Activated CD4-positive, CD25-positive, alpha-beta regulatory T cell treated with anti-CD3 and anti-CD28 coated beads, Interleukin-2, amount 50 U/mL, for 72 hours (primary cell): ENCODE measurements at places on chromosomes 13 and 19.

GRCh38 chr13:64556376-64556775 is 2673.8 kb downstream of the PCDH9 start:
- DNase-seq, result no peak

DNA sequence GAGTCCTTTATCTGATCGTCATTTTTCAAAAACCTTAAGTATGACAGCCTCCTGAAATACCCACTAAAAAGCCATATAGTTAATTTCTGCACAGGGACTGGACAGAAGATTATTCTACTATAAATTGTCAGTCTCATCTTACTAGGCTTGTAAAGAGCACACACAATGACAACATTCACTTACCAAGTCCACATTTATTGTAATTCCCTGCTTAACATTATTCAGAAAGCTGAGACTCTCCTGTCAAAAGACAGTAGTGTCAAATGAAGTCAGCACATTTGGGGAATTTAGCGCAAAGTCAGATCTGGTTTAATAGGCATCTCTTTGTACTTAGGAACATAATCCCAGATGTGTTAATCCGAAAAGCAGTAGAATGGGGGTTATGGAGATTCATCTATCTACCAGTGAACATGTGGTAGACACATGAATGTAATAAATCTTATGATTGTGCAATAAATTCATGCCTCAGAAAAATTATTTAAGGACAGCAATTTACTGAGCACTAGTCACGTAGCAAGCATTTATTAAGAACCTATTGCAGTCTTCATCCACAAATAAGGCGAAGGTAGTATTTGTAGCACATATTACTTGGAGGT is 224.6 kb upstream of the GPC6 start:
- no peak for DNase-seq

GRCh38 chr13:80389073-80390038 is 48.4 kb upstream of the SPRY2 start:
- DNase-seq, result no peak

GRCh38 chr19:18839465-18840287 is 7.9 kb downstream of the UPF1 start:
- DNase-seq, result no peak

DNA sequence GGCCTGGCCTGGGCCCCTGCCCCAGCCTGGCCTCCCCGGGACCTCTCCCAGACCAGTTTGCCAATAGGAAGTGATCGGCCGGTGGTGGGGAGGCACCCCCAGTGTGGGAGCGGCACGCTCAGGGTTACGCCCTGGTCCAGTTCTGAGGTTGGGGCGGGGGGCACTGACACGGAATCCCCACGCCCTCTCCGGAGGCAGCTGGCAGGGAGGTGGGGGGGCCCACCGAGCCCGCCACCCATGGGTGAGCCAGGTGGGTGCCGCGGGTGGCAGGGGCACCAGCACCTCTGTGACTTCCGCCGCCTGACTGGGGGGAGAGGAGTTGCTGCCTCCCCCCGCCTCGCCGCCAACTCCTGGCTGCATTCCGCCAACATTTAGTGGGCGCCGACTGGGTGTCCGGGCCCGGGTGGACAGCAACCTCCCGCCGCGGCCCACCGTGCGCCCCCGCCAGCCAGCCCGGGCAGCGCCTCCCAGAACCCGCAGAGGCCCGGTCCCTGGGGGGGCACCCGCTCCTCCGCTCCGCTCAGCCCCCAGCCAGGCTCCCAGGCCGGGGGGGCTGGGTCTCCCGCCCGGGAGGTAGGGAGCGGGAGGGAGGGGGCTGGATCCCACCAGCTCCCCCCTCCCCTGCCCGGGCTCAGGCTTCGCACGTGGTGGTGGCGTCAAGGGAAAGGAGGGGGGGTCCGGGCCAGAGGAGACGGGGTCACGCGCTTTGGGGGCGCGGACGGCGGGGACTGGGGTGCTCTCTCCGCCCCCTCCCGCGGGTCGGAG is 2.0 kb downstream of the ZBTB7A start:
- DNase-seq, result peak; percentile 59

DNA sequence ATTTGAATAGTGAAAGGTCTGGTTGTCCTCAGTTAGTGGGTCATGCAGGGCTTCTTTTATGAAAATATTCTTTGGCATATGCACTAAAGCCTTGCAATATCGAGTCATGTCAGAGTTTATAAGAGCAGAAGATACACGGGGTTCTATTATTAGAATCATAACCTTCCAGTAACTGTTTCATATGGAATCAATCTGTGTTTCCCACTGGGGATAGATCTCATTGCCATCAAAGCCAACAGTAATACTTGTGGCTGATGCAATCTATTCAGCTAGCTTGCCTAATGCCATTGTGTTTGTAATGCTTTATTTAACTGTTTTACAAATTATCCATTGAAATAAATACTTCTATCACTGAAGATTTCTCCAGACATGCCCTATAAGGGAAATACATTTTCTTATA is 746.9 kb upstream of the PCDH9 start:
- no peak for DNase-seq

DNA sequence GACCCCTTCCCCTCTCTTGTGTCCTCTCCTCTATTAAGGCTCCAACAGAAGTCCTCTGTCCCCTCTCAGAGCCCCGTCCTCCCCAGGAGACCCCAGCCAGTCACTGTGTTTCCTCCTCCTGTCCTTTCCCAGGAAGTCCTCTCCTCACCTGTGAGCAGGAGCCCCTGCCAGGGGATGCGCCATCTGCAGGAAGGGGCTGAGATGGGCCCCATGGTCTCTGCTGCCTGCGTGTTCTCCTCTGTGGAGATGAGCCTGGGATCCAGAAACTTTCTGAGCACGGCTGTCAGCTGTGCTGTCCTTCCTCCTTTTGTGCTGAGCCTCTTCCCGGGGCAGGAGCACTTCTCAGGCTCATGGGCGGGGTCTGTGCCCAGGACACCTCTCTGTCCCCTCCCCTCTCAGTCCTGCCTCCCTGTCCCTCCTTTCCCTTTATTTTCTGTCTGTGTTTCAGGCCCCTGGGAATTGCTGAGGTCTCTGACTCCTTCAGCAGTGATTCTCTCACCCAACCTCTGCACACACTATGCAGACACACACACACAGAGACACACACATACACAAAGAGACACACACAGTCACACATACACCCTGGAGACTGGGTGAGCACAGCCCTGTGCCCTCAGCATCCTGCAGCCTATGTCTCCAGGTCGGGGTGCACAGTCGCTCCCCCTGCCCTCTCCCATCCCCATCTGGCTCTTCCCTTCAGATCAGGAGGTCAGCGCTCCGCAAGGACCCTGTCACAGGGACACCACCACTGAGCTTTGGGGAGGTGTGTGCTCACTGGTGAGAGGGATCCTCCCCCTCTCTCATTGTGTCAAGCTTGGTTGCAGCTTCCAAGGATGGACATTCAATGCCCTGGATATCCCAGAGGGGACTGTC is at the start of gene CEACAM8:
TSS of gene CEACAM8 (minus strand) at position 308 of the 873 bp plus-strand sequence. CDS start at position 212, 96 bp downstream.
- DNase-seq, result no peak

DNA sequence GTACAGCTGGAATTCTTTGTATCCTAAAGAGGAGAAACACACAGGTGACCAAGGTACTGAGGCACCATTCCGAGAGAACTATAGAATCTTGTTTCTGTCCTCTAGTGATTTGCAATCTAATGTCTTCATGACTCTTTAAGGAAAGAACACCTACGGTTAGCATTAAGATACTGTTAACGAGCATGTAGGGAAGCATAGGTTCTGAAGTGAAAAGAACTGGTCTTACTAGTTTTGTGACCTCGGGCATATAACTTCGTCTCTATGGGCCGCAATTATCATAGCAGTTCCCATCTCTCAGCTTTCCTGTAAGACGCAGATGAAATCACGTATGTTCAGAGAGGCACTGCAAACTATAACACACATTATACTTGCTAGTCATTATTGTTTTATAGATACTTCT is 193.0 kb upstream of the NBEA start:
- DNase-seq, result no peak

DNA sequence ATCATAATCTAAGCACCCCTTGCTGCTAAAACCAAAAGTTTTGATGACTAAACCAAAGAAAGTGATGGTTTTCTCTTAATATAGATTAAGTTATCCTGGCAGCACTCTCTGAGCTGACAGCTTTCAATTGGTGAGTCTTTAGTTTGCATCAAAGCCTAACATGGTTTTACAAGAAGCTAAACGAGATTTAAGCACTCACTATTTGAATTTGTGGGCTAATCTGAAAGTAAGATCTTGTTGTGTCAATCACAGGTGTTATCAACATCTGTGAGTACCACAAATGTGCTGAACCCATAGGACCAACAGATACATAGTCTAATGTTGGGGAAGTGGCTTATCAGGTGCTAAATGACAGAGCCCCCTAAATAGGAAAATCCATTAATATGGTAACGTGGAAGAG is 223.9 kb downstream of the LHFPL6 start:
- no peak for DNase-seq

GRCh38 chr13:42383025-42383424 is 111.1 kb downstream of the AKAP11 start:
- DNase-seq, result no peak

DNA sequence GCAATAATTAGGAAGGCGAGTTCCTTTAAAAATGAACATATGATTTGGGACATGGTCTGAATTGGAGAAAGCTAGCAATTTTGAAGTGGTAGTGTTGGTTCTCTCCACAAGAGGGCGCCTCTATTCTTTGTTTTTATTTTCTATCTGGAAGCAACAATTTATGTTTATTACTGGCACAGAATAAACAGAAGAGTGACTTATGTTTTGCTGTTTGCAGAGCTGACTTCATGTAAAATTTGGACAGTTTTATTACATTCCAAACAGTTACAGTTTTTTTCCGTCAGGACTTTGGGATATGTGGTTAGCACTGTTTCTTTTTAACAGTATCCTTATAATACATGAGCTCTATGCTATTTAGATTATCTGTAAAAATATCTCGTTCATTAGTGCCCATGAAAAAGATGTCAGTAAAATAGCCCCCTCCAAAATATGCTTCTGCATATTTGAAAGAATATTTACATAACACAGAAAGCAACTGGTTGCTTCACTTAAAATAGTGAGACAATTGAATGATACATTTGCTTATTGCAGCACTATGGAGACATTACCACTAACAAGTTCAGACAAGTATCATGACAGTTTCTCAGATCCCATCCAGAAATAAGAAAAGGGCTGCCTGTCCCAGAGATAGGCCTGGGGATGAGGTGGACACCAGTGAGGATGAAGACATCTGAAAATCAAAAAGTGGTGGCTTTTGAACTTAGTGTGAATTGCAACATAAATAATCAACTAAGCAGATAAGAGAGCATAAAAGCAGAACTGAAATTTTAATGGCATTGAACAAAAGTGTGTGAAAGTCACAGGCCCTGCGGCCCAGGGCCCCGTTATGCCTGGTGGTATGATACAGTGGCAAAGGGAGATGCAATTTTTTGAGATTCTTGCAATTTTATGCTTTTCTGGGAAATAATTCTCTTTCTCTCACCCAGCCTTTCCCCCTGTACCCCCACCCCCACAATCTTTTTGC is 32.3 kb upstream of the FGF9 start:
- DNase-seq, result no peak

DNA sequence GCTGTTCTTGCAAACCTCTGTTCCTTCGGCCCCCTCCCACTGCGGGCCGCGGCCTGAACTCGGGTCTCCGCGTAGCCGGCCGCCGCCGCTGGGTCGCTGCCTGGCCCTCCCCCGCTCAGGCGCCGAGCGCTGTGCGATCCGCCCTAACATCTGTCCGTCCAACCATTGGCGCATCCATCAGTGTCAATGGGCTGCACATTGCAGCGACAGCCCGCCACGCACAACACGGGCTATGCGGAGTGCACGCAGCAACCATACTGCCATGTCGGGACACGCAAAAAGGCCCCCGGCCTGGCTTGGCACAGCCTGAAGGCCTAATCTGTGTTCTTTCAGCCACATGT is 2.6 kb upstream of the TSHZ3 start:
- no peak for DNase-seq

DNA sequence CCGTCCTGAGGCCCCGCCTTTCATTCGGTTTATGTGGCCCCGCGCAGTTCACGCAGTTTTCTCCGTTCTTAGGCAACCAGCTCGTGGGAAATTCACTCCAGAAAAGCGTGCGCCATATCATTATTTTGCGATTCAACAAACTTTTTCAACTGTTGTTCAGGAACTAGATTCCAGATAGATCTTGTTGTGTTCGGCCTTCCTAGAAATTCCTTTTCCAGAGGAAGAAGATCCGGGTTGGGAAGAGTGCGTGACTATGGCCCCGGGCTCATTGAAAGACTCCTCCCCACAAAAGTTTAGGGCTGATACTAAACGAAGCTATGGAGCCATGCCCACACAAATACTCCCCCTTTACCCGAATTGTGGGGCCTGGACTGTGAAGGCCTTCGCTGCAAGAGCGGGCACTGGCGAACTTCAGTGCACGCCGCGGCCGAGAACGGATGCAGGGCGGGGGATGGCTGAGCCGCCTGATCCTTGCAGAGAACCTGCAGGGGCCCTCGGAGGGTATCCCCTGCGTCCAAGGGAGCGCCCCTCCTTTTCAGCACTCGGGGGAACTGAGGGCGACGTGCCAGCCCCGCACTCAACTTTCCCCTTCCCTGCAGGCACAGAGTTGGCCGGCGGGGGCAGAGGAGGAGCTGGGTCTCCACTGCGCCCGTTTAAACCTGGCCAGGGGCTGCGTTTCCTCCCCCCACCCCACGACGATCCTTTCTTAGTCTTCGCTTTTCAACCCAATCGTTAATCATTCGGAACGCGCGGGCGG is 904 bp upstream of the SOX1 start:
- DNase-seq, result no peak

GRCh38 chr19:46225558-46226004 is 4.0 kb upstream of the IGFL1 start:
- DNase-seq, result no peak

- no peak for DNase-seq
Observed at GRCh38 chr19:39497996-39498797, 550 bp upstream of the DLL3 start.

GRCh38 chr13:66926851-66927524 is 303.1 kb downstream of the PCDH9 start:
- DNase-seq, result no peak

- DNase-seq, result peak; percentile 73
Observed at GRCh38 chr13:99432609-99433542, 68.4 kb upstream of the TM9SF2 start.

DNA sequence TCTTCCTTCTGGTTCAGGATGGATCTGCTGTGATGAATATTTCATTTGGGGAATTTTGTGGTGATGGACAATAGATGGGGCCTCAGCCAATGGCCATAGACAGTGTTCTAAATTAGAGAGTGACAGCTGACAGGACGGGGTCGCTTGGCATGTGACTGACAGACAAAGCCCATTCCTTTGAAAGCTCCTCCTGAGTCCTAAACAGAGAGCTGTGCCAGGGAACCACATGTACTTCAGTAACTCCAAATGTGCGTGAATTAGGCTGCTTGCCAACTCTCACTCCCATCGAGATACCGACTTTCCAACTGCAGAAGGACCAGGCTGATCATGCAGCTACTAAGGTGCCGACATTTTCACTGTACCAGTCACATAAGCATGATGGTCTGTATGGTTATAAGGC is 187.7 kb downstream of the SHISA2 start:
- DNase-seq, result no peak

GRCh38 chr19:40270362-40271089 is 14.6 kb downstream of the AKT2 start:
- no peak for DNase-seq

- no peak for DNase-seq
Observed at GRCh38 chr13:97235549-97236231, 13.6 kb downstream of the MBNL2 start.
